ENCODE measurements at places on chromosomes 11 and 22.

DNA sequence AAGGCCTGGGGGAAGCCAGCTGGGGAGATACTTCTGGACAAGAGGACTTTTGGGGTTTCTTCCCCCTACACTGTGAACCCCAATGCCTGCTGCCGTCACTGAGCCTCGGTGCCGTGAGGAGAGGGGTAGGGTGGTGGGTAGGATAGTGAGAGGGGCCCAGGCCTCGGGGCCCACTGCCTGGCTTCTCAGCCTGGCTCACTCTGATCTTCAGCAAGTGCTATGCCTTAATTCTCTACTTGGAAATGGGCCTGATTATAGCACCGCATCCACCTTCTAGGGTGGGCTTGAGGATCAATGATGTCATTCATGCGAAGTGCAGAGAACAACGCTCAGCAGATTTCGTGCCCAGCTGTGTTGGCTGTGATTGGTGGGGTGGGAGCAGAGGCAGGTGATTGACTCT lies 76.7 kb upstream of the NECTIN1 start:
- DNase-seq, result no peak

DNA sequence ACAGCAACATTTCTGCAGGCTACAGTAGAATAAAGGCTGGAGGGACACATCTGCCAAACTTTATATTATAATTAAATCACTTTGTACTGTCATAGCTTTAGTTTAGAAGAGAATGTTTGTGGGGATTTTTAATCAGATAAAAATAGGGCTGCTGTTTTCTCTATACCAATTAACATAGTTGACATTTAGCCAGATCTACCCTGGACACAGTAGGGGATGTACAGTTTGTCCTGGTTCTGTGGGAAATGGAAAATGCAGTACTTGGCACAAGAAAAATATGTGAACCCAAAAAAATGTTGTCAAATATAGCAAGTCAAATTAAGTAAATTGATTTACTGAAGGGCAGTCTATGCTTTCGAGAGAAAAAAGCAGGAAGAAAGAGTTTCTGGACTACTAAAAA lies 20.8 kb upstream of the PICALM start:
- no peak for DNase-seq

DNA sequence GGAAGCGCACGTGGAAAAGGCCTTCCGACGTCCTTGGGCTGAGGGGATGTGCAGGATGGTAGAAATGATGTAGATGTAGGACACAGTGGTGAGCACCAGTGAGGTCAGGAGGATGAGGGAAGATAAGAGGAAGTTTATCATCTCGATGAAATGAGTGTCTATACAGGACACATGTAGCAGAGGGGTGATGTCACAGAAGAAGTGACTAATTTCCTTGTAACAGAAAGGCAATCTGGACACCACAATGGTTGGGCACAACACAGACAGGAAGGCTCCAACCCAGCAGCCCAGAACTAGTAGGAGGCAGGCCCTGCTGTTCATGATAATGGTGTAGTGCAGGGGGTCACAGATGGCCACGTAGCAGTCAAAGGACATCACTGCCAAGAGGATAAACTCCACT lies 35.0 kb upstream of the OR6M1 start:
- DNase-seq, result no peak

DNA sequence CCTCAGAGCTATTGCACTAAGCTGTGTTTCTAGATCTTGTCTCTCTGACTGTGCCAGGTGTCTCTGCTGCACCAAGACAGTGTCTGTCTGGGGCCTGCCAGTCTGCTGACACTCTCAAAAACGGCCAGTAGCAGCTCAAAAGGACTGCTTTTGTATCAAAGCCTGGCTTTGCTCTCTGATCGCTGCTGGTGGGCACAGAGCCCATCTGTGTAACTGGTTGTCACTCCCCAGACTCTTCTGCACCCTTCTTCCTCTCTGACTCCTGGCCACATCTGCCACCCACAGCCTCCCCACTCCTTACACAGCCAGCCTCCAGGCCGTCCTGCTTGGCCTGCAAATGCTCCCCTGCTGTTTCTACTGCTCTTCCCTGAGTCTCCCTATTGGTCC lies 26.5 kb downstream of the MED15 start:
- no peak for DNase-seq

DNA sequence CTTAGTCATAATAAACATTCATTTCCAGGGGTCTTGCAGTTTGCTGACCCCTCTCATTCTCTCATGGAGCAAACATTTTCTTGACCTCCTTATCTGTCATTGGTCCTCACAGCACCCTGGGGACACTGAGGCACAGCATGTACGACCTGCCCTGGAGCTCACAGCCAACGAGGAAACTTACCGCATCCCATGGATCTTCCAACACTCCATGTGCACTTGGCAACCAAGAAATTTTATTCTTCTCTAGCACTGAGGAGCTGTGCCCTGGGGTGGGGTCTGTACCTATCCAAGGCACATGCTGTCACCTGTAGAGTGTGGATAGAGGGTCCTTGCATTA lies 69.4 kb upstream of the IGLL5 start:
- DNase-seq, result no peak

DNA sequence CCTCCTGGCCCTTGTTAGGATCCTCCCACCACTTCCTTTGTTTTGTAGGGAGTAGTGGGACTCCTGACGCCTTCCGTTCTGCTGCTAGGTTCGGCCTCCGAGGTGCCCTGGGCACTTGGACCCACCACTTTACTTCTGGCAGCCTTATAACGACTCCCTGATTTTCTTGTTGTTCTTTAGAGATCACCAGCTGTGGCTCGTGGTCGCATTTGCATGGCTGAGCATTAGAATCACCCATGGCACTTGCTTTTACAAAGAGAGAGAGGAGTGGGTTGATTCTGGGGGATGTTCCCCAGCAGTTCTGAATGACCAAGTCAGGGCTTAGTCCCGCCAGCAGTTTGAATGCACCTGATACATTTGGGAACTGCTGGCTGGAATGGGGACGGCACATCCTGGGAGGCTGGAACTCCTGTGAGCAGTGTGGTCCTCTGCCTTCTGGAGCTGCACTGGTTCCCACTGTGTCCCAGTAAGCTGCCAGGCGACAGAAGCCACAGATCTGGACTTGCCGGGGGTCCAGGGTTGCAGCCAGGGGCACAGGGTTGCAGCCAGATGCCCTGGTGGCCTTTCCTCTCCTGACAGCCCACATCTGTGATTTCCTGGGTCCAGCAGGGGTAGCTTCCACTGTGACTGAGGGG lies 4.1 kb downstream of the TUB start:
- no peak for DNase-seq

- DNase-seq, result no peak
These were observed 127.7 kb upstream of the MTNR1B start for GRCh38 chr11:92841719-92842118.

All from AG08396 (cell line).